M059J (cell line): ENCODE measurements at places on chromosomes 12 and 14. TPM values are rescaled to one million over a fixed set of nuclear protein-coding genes. Genes with fewer than 3 reads are reported as not detected.

DNA sequence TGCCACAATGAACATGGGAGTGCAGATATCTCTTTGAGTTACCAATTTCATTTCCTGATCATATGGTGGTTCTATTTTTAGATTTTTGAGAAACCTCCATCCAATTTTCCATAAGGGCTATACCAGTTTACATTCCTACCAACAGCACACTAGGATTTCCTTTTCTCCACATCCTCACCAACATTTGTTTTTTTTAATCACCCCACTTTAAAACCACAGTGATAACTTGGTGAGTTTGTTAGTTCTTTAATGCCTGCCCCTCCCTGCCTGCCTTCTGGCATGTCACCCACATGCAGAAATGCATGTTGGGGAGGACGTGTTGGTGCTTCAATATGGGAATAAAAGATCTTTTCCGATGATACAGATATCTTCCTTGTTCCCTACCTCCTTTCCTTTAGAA, 167.9 kb downstream of the CAND1 start:
- DNase-seq, result no peak

GRCh38 chr12:81543621-81544139, 215.5 kb downstream of the PPFIA2 start:
- no peak for DNase-seq

DNA sequence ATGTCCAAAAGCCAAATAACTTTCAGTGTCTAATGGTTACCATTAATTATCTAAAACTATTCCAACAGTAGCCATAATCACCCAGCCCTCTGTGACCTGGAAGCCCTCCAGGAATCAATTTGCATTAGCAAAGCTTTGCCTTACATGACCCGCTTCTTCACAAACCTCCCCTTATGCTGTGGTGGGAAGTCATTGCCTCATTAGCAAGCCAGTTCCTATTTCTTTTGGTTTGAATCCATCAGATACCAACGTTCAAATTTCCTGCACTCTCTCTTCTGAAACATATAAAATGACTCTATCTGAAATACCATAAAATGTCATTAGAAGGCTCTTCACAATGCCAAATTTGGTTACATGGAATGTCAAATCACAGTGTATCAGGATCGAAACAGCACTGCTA, 268.3 kb upstream of the PRKD1 start:
- DNase-seq, result peak; percentile 75

- peak; percentile 15 for DNase-seq
Observed at GRCh38 chr12:32483499-32483898, 84.1 kb downstream of the FGD4 start.

DNA sequence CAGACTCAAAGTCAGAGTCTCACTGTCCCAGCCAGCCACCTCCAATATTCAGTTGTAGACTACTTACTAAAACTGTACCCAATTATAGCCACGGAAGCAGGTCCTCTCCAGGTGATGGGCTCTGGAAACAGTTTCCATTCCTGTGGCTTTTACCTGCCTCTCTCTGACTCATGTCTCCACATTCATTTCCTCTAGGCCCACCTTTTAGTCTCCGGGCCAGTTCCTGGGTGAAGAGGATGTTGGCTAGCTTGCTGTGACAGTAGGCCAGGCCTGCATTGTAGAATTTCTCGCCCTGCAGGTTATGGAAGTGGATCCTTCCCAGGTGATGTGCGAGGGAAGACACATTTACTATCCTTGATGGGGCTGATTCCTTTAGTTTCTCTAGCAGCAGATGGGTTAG, 5.6 kb downstream of the RDH11 start:
- DNase-seq, result no peak

- DNase-seq, result no peak
Observed at GRCh38 chr14:64614166-64614565, 64.4 kb downstream of the PPP1R36 start.

DNA sequence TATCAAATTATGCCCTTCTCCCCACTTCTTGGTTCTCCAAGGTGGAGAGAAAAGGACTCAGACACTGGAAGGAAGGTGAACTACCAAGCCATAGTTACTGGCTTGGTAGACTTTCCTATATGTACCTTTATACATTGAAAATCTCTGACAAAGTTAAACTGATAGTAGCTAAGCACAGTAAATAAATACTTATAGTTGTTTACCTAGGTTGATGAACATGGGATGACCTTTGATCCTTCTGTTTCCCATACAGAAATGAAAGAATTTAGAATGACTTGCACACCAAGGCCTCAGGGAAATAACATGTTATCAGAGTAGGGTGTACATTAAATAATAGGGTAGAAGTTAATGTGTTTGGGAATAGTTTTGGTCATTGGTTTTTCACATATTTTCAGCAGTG, 6.7 kb downstream of the ARHGAP5 start:
- no peak for DNase-seq

DNA sequence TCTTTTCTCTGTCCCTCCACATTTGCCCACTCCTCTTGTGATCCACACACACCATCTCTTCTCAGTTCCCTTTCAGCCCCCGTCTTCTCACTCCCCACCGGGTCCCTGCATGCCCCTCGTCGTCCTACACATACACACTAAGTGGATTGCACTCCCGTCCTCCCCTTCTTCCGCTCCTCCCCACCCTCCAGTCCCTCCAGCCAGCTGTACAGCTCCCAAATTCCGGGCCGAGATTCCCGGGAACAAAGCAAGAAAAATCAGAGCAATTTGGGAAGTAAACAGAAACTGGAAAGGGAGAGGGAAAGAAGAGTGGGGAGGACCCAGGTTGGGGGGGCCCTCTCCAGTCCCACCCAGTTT, 282 bp upstream of the IGFBP6 start:
- peak; percentile 26 for DNase-seq

DNA sequence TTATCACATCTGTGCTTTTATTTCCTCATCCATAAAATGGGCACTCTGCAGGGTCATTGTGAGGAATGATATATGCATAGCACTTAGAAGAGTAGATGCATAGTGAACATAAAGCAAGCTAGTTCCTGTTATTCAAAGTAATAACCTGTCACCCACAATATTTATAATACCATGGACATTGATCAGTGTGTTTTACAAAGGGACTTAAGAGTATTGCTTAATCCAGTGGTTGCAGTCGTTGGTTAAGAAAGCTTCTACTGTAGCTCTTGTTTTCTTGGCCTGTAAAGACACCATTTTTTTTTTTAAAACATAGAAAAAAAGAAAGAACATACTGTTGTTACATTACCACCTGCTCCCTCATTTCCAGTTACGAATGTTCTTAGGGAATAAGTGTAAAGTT, 13.1 kb downstream of the METAP2 start:
- no peak for DNase-seq

- DNase-seq, result no peak
Observed at GRCh38 chr14:64761441-64762043, 57.3 kb downstream of the PLEKHG3 start.

GRCh38 chr12:115357681-115358080, 673.7 kb upstream of the TBX3 start:
- no peak for DNase-seq

DNA sequence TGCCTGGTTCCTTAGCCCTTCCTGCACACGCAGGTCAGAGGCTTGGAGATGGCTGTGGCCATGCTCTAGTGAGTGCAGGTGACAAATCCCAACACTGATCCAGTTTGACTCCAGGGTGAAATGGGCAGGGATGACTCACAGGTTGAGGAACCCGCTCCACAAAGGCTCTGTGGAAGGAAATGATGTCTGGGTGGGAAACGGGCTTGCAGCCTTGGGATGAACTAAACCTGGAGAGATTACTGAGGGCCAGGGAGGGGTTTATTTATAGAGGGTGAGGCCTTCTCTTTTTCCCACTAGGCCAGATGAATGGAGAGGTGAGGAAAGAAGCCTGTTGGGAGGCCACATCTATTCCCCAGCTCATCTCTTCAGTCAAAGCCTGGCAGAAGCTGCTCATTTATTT, 29.3 kb upstream of the EMP1 start:
- peak; percentile 89 for DNase-seq

GRCh38 chr12:33437598-33437997, 2.0 kb downstream of the SYT10 start:
- no peak for DNase-seq

GRCh38 chr14:104770851-104771272, 17.9 kb downstream of the SIVA1 start:
- DNase-seq, result no peak

DNA sequence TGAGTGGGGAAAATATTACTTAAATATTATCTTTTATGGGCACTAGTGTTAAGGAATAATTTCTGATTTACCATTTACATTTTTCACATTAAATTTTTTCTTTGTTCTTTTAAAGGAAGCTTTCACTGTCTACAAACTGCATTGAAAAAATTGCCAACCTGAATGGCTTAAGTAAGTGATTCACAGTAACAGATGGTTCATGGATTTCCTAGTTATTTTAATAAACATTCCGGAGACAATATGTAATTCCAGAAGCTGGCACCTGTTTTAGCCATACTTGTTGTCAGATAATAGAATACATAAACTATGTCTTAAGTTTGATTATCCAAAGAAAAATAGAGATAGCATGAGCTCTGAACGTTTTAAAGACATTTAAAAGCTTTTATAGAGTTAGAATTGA, 17.1 kb downstream of the DNAL1 start:
- no peak for DNase-seq

- peak; percentile 88 for DNase-seq
Observed at GRCh38 chr12:75953312-75953906, 78.2 kb downstream of the PHLDA1 start.

DNA sequence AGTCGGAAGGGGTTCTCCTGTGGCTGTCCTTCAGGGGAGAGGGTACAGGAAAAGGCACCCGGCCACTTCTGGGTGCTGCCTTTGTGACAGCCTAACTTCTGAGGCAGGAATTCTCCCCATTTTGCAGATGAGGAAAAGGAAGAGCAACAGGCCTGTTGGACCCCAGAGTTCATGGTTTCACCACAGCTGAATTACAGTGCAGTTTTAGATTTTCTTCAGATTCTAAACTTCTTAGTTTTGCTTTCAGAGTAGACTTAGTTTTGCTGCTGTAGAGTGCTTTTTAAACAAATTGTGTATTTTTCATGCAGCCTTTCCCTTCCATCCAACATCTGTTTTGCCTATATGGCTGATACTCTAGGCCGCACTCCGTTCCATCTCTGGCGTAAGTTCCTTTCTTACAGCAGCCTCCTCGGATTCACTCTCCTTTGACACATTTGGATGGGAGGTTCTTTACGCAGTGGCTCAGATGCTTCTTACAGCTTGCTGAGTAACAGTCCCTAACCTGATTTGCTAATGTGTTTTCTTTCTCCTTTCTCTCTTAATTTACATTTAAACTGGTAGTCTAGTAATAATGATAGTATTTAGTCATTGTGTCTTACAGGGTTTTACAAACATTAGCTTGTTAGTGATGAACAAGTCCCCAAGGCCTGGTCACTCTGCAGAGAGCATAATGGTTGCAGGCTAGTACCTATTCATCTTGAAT, 7.8 kb downstream of the TRAF3 start:
- no peak for DNase-seq

GRCh38 chr12:16849473-16849872, 243.5 kb upstream of the LMO3 start:
- DNase-seq, result no peak

DNA sequence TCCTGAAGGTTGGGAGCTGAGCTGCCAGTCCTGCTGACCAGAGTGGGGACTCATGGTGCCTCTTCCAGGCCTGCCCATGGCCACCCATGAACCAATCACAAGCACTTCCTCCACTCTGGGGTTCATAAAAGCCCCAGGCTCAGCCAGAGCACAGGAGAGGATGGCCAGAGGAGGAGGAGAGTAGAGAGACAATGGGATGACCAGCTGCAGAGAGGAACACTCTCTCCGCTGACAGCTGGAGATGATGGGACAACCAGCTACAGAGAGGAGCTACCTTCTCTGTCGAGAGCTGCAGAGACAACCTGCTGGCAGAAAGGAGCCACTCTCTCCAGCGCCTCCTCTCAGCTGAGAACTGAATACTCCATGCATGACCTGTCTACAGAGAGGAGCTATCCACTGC, 886.1 kb downstream of the BCL11B start:
- DNase-seq, result no peak

GRCh38 chr14:92635031-92635430, 113.4 kb downstream of the LGMN start:
- no peak for DNase-seq

- DNase-seq, result no peak
Observed at GRCh38 chr12:12665194-12665593, 30.8 kb downstream of the GPR19 start.

DNA sequence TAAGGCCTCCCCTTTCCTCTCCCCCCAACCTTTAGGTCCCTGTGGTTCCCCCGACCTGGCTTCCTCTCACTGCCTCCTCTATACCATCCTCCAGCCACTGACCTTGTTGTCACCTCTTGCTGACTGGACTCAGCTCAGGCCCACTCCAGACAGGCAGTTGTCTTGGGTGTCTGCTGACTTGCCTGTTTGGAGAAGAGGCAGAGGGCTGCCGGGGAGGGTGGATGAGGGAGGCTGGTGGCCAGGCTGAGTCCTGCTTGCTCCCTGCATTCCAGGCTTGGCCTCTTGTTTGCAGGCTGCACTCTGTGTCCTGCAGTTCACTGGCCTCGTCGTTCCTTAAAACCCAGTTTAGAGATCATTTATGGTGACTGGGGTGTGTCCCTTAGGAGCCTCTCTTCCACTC, 31.0 kb upstream of the RD3L start:
- DNase-seq, result peak; percentile 2

DNA sequence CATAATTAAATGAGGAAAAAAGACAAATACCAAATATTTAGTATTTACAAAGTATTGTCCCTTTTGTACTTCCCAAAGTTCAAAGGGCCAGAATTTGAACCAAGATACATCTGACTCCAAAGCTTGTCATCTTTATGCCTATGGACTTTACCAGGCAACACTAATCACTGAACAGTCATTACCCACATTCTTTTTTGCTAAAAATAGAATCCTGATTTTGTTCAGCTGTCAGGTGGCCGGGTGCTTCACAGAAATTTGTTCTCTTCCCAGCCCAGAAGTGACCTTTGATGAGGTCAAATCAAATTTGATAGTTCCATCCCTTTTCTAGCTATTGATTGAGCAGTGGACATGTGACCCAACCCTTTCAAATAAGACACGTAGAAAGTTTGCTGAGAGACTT, 121.6 kb downstream of the LLPH start:
- DNase-seq, result no peak

- peak; percentile 84 for DNase-seq
Observed at GRCh38 chr12:124786061-124786964, 77.4 kb downstream of the SCARB1 start.

GRCh38 chr12:5498806-5499205, 66.9 kb downstream of the NTF3 start:
- no peak for DNase-seq

GRCh38 chr12:105214148-105214547, 21.8 kb downstream of the APPL2 start:
- peak; percentile 65 for DNase-seq

B4GALNT3 gene
- total RNA-seq, result 0.05 and 1.8 TPM in 2 replicates

IL22 gene
- not detected in 2 replicates for total RNA-seq

STX2 gene
- total RNA-seq, result 17.8 and 29.2 TPM in 2 replicates

SETD1B gene
- total RNA-seq, result 2.7 and 3.9 TPM in 2 replicates

DIO3 gene
- total RNA-seq, result not detected in 2 replicates

CCDC177 gene
- total RNA-seq, result not detected in 2 replicates

TMEM132C gene
- not detected in 2 replicates for total RNA-seq

PTPRB gene
- 1.6 and 3.4 TPM in 2 replicates for total RNA-seq

DDX55 gene
- total RNA-seq, result 18.9 and 33.6 TPM in 2 replicates

EPS8 gene
- total RNA-seq, result 57.6 and 79.5 TPM in 2 replicates

ARMH4 gene
- total RNA-seq, result 0.91 and 3.0 TPM in 2 replicates

SDR9C7 gene
- total RNA-seq, result not detected in 2 replicates

ERP27 gene
- not detected in 2 replicates for total RNA-seq

RTL1 gene
- total RNA-seq, result 0.02 TPM in 1 of 2 replicates, not detected in the other

SIX1 gene
- total RNA-seq, result 8.0 and 12.5 TPM in 2 replicates

SRGAP1 gene
- total RNA-seq, result 3.0 and 4.5 TPM in 2 replicates

PAPLN gene
- 0.44 and 2.0 TPM in 2 replicates for total RNA-seq

NEUROD4 gene
- total RNA-seq, result not detected in 2 replicates
